Aortic smooth muscle cell (primary cell): ENCODE measurements at places on chromosomes 7 and 10. TPM values are rescaled to one million over a fixed set of nuclear protein-coding genes. Genes with fewer than 3 reads are reported as not detected.

The MYH16 gene
- total RNA-seq = not detected in 2 replicates

The SUN3 gene
- total RNA-seq = not detected in 2 replicates

The TMEM130 gene
- total RNA-seq = 0.25 and 0.40 TPM in 2 replicates

The ANKRD2 gene
- 0.50 and 1.5 TPM in 2 replicates for total RNA-seq

The PDCD4 gene
- total RNA-seq = 43.9 and 70.8 TPM in 2 replicates

The GIMAP5 gene
- 0.12 and 0.26 TPM in 2 replicates for total RNA-seq

The LRRD1 gene
- total RNA-seq = 0.12 and 0.13 TPM in 2 replicates
